ENCODE measurements at places on chromosomes 1 and 21.

GRCh38 chr1:160162931-160163330 is 11.5 kb downstream of the ATP1A4 start:
- DNase-seq: no peak

DNA sequence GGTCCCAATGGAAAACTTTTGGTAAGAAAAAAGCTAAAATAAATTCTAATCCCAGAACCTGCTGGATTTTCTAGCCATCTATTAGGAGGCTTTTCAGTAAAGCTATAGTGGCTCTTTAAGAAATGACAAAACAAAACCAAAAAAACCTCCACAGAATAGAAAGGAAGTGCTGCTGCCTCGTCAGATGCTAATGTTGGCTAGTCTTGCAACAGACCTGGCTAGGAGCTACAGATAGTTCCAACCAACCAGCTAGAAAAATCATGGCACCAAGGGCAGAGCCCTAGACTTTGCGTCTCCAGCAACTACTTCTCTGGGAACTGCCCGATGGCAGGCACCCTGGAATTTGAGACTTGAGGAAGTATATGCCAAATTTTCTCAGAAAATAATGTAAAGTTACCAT is 7.6 kb downstream of the CD101 start:
- DNase-seq: no peak

- no peak for DNase-seq
These were observed 123.7 kb upstream of the EDN2 start for GRCh38 chr1:41608211-41608610.

- no peak for DNase-seq
These were observed 37.7 kb downstream of the CEP170 start for GRCh38 chr1:243217349-243217748.

GRCh38 chr1:8104278-8105236 is 78.4 kb upstream of the ERRFI1 start:
- DNase-seq: no peak

GRCh38 chr1:18234790-18235242 is 127.2 kb downstream of the IGSF21 start:
- peak; percentile 52 for DNase-seq

- DNase-seq: no peak
These were observed 97.3 kb downstream of the MAP3K21 start for GRCh38 chr1:233424779-233425178.

GRCh38 chr1:13586001-13586400 is 2.4 kb downstream of the PDPN start:
- DNase-seq: no peak

GRCh38 chr1:163265547-163265946 is 56.2 kb upstream of the NUF2 start:
- no peak for DNase-seq

GRCh38 chr1:29700491-29700890 is 464.2 kb downstream of the PTPRU start:
- no peak for DNase-seq

- no peak for DNase-seq
These were observed 12.2 kb upstream of the PPIH start for GRCh38 chr1:42646056-42646455.

GRCh38 chr1:44625348-44625747 is 48.9 kb downstream of the TMEM53 start:
- DNase-seq: no peak

GRCh38 chr1:107534632-107535031 is 393.8 kb downstream of the NTNG1 start:
- DNase-seq: no peak

DNA sequence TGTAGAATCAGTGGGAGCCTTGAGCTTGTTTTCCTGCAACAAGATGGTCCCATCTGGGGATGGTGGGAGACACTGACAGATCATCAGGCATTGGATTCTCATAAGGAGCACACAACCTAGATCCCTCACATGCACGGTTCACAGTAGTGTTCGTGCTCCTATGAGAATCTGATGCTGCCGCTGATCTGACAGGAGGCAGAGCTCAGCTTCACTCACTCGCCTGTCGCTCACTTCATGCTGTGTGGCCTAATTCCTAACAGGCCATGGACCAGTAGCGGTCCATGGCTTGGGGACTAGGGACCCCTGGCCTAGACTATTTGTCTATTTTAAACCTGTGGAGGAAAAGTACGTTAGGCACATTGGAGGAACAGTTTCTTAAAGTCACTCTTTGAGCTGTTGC is 140.0 kb downstream of the EDEM3 start:
- DNase-seq: no peak

DNA sequence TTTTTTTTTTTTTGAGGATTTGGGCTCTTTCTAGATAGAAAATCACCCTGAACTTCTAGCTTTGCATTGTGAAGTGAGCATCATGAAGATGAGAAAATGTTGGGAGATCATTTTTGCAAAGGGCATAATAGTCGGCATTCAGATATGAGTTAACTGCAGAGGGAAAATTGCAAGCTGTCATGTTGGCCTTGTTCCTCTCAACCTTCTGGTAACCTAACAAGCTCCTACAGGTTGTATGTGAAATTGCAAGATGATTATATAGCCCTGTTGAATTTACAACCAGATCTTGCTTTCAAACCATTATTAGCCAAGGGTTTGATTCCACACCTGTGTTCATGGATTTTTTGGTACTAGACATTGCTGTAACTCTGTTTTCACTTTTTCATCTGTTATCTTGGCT is 2.2 kb downstream of the ELOA start:
- DNase-seq: no peak

All from putamen (tissue), 1 donor.